Head of caudate nucleus (tissue), 42 donors: ENCODE measurements at places on chromosomes 1 and 21.

DNA sequence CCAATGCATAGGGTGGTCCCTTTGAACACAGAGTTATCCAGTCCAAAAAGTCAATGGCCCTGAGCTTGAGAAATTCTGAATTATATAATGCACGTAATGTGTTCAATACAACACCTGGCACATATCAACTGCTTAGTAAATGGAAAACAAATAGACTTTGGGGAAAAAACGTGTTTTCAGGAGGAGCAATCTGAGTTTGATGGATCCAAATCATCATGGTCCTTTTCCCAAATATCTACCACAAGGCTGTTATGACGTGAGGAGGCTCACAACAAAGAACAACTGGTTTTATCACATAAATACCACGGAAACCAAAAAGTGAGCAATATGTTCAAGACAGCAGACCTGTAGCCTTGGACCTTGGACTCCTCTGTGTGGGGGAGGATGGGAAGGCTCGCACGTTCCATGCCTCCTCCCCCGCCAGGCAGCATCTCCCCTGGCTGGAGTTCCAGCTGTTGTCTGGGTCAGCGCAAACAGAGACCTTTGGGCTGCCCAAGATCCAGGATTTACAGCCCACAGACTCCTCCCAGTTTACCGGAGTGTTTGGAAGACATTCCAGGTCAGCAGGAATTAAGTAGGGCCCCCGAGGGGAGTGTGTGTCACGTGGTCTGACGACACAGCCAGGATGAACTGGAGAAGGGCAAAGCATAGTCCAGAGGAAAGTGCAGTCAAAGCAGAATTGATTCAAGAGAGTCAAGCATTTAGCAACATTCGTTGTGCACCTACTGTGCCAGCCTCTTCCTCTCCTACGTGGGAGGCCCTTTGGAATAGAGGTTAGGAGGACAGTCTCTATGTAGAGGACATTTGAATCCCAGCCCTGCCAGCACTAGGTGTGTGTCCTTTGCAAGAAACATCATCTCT lies 32.2 kb upstream of the MED18 start:
- no peak for DNase-seq

GRCh38 chr1:65758128-65758527 lies 34.6 kb upstream of the PDE4B start:
- no peak for DNase-seq

DNA sequence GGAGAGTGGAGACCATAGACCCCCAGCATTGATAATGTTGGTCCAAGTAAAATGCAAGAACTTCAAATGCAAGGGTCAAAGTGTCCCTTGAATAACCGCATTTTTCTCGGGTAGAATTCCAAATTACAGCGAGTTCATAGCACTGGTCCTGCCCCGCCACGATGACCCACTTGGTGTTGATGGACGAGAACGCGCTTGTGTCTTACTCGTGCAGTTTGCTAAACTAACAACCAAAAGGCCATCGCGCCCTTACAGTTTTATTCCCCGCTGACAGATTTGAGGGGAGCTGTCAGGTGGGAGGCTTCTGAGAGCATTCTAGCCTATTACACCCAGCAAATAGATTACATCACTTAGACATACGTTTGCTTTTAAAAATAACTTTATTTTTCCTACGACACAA lies 17.3 kb upstream of the TSPEAR start:
- no peak for DNase-seq

- DNase-seq = no peak
Observed at GRCh38 chr1:54624466-54625464, 1.4 kb upstream of the FAM151A start.

- DNase-seq = no peak
Observed at GRCh38 chr1:162372159-162373071, 4.2 kb downstream of the SPATA46 start.

GRCh38 chr1:29638281-29638680 lies 402.0 kb downstream of the PTPRU start:
- no peak for DNase-seq

DNA sequence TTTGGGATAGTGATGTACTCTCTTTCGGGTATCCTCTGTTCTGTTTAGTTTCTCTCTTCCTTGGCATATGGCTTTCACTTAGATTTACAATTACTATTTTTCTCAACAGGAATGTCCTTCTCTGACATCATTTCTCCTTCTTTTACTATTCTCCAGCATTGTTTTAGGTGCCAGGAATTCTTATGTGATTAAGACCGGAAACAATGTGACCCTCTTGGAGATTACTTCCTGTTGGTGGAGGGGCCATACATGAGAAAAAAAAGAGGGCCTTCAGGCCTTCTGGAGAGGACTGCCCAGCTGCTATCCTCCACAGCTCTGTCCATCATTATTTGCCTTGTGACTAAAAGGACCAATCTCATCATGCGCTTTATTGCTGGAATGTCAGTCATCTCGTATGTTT lies 50.4 kb upstream of the ADAMTS5 start:
- DNase-seq = no peak

DNA sequence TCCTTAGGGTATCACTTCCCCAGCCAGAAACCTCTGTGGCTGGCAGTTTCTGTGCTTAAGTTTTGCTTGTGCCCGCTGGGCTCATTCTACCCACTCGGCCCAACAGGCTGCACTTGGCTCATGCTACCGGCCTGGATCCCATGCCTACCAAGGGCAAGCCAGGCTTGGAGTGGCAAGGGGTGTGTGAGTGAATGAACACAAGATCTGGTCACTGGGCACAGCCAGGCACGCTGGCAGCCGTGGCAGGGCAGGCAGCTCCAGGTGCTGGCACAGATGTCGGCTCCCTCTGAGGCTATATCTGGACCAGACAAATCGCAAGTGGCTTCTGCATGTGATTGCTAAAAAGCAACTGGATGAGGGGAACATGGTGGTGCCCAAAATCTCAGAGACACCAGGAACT lies 740.5 kb upstream of the B3GALT2 start:
- no peak for DNase-seq

GRCh38 chr1:179807691-179808485 lies 64.8 kb downstream of the FAM163A start:
- no peak for DNase-seq

GRCh38 chr1:9093091-9093490 lies 23.7 kb upstream of the SLC2A5 start:
- no peak for DNase-seq

GRCh38 chr1:185453496-185454192 lies 136.6 kb upstream of the IVNS1ABP start:
- no peak for DNase-seq

DNA sequence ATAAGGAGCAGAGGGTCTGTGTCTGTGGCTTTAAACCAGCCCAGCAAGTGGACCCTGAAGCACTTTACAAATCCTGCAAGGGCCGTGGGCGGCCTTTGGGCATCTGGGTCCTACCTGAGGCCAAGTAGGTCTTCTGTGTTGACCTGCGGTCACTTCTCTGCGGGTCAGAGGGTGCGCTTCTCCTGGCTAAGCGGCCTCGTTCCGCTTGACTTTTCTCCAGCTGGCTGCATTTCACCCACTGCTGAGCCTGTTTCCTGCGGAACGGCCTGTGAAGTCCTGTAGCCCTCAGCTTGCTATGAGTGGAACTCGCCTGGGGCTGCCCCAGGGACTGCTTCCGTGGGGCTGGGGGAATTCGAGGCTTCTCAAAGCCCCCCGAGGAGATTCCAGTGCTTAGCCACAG lies 43.3 kb downstream of the SLC37A1 start:
- DNase-seq = no peak

GRCh38 chr1:53696571-53696970 lies 42.4 kb downstream of the GLIS1 start:
- DNase-seq = no peak

- no peak for DNase-seq
Observed at GRCh38 chr1:43011020-43011419, 52.4 kb upstream of the SLC2A1 start.

DNA sequence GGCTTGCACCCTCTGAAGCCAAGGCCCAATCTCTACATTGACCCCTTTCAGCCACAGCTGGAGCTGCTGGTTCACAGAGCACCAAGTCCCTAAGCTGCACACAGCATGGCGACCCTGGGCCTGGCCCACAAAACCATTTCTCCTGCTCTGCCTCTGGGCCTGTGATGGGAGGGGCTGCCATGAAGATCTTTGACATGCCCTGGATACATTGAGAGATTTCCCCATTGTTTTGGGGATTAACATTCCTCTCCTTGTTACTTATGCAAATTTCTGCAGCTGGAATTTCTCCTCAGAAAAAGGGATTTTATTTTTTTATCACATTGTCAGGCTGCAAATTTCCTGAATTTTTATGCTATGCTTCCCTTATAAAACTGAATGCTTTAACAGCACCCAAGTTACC lies 235.8 kb downstream of the COL11A1 start:
- no peak for DNase-seq

- no peak for DNase-seq
Observed at GRCh38 chr21:15401331-15401730, 328.5 kb upstream of the USP25 start.

GRCh38 chr1:67429011-67429527 lies 1.1 kb downstream of the SERBP1 start:
- DNase-seq = peak; percentile 28

- no peak for DNase-seq
Observed at GRCh38 chr1:43878854-43879253, 54.7 kb upstream of the ARTN start.

DNA sequence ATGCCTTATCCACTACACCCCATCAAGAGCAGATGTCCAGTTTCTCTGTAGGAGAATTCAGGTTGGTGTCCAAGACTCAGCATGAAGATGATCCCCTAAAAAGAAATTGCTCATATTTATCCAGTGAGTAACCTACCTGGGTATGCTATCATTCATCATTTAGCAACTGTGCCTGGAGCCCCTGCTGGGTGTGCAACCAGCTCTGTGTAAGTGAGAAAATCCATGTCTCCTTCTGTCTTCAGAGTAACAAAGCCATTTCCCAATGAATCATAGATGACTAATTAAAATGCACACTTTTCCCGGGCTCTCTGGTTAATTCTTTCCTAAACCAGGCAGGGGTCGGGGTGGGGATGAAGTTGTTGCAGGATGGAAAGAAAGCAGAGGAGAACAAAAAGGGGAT lies 35.8 kb downstream of the OLFML3 start:
- no peak for DNase-seq

GRCh38 chr1:70503358-70503757 lies 92.3 kb downstream of the CTH start:
- no peak for DNase-seq

DNA sequence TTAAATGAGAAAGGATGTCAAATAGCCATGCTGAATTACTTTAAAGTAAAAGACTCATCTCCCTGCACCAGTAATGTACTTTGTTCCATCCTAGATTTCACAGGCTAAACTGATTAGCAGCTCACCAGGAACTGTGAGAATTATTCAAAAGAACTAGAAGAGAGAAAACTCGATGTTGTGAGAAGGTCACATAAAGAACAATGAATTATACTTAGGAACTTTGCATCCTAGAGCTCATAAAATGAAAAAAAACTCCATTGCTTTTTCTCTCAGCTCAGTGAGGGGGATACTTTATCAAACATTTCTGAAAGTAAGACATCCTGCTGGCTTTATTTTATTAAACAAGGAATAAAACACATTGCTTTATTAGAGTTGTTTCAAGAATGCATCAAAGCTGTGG lies 278.5 kb downstream of the MRPL39 start:
- DNase-seq = no peak

- DNase-seq = no peak
Observed at GRCh38 chr1:93328809-93329760, 16.6 kb upstream of the DR1 start.

GRCh38 chr1:237877631-237878030 lies 13.1 kb downstream of the ZP4 start:
- no peak for DNase-seq

- no peak for DNase-seq
Observed at GRCh38 chr1:209354840-209355165, 228.7 kb upstream of the CAMK1G start.

DNA sequence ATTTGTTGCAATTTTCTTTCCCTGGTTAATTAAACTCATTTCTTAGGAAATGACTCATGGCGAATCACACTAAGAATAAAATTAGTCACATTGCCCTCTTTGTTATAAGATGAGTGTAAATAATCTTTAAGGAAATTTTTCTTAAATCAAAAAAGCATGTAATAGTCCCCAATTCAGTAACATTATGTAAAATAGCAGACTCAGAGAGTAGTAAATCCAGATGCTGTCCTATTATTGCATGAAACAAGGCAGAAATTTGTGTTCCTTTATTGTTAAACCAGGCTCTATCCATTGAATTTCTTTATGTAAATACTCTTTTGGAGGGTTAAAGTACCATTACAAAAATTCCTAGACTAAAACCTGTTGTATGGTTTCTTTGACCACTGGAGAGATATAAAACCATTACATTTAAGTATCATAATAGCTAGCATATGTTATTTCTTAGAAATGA lies 154.5 kb upstream of the C1orf87 start:
- DNase-seq = no peak

- DNase-seq = peak; percentile 53
Observed at GRCh38 chr1:204151552-204152309, at the start of gene ETNK2. TSS of gene ETNK2 (minus strand) at chr1:204152044. CDS start at chr1:204151852, 192 bp downstream.

DNA sequence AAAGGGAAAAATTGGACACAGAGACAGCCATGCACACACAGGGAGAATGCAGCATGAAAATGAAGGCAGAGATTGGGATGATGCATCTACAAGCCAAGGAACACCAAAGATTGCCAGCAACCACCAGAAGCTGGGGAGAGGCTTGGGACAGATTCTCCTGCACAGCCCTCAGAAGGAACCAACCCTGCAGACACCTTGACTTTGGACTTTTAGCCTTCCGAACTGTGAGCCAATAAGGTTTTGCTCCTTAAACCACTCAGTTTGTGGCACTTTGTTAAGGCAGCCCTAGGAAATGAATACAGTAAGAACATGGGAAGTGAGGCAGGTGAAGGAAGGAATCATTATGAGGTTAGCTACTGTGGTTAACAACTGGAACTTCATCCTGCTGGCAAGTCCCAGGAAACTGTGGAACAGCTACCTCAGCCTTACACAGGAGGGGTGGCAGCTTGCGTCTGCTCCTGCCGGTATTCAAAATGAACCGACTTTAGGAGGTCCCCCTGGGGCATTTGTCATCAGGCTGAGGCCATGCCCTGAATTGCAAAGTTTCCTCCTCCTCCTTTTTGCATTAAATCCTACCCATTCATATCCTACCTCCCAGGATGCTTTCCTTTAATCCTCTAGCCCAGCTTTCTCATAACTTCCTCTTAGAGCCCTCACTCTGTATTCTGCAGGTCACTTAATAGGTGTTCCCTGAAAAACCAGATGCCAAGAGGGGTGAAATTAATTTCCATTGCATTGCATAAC lies 15.4 kb downstream of the CD247 start:
- DNase-seq = no peak
